ENCODE measurements at places on chromosomes 7 and 10.

- DNase-seq: no peak
Observed at GRCh38 chr10:58488921-58489320, 23.8 kb upstream of the BICC1 start.

GRCh38 chr7:13911909-13912308 is 77.6 kb downstream of the ETV1 start:
- DNase-seq: no peak

DNA sequence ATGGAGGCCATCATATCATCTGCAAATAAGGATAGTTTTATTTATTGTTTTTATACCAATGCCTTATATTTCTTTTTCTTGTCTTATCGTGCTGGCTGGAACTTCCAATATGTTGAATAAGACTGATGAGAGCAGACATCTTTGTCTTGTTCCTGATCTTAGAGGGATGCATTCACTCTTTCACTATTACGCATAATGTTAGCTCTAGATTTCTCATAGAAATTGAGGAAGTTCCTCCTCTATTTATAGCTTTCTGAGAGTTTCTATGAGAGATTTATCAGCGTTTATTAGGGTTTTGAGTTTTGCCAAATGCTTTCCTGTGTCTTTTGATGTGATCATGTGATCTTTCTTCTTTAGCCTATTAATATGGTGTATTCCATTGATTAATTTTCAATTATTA is 49.3 kb downstream of the COL28A1 start:
- DNase-seq: no peak

- no peak for DNase-seq
Observed at GRCh38 chr10:9858816-9859215, 1158.9 kb upstream of the CELF2 start.

DNA sequence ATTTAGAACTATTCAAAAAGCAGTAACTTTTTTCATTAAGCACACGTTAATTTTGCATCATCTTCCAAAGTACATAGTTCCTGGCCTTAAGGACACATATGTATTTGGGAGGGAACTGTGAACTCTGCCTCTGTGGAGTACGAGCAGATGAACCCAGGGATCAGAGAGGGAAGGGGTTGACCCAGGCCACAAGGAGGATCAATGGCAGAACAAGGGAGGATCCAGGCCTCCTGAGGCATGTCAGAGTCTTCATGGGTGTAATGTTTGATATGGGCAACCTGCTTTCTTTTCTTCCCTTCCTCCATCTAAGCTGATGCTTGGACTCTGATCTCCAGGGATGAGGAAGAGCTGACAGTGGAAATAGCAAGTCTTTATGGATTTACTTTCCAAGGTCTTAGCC is 164.0 kb downstream of the SH2D4B start:
- no peak for DNase-seq

- DNase-seq: no peak
Observed at GRCh38 chr7:157360483-157361025, 23.8 kb downstream of the DNAJB6 start.

GRCh38 chr10:22617516-22617915 is 96.9 kb downstream of the PIP4K2A start:
- no peak for DNase-seq

DNA sequence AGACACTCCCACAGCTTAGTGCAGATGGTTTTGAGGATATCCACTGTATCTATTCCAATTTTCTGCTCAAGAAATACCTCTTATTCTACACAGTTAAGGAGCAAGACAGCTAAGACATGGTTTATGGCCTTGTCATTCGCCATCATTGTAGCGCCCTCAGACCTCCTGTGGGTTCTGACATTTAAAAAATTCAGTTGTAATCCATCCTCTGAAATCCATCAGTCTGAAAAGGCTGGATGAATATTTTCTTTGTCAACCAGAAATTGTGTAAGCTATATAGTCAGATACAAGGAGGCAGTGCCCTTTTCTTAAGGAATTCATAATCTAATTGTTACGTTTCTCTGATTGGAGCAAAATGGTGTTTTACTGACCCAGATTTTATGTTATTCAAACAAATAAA is 353.6 kb downstream of the GALNT17 start:
- DNase-seq: no peak

DNA sequence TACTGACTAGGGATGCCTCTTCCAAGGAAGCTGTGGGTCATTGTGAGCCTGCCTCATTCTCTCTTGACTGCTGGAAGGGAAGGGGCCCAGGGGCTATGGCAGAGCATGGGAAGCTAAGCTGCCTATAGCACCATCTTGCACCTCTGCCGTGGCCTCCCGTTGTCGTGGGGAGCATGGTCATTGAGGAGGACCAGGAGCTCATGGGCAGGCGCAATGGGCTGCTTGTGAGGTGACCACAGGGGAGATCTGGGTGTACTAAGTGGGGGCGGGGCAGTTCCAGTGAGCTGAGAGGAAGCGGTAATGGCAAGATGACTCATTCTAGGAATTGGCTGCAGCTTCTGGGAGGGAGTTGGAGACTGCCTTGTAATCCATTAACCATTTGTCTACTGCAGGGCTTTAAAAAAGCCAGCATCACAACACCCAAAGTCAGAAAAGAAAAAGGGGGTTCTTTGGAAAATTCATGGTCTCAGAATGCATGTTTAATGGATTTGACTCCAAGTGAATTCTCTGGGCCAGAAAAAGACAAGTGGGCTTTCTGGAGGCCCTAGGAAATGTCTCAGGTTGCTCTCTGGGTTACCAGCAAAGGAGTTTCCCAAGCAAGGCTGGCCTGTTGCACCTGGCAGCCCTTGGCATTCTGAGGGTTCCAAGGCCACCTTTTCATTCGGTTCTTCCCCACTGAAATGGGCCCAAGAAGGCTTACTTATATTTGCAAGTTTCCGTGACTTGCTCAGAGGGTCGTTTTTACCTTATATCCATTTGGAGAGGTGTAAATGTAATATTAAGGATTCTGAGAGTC is 3.6 kb downstream of the DUSP5 start:
- peak; percentile 72 for DNase-seq

GRCh38 chr7:128031901-128032604 is 816 bp upstream of the LRRC4 start:
- peak; percentile 48 for DNase-seq

- DNase-seq: no peak
Observed at GRCh38 chr10:79292026-79292766, 55.1 kb upstream of the PPIF start.

DNA sequence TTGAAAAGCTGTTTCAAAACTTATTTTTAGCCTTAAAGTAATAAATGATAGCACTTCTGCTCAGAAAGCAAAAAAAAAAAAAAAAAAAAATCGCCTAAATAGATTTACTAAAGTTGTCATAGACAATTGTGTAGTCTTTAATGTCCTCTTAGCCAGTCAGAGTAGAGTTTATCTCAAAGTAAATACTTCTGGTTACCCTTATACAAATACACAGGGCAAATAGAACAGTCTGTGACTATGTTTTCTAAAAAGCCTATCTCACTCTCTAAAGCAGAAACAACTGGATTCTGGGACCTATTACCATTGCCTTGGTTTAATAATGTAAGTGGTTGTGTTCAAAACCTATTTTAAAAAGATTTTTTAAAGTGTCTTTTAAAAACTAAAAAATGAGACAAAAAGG is 156.2 kb upstream of the THSD7A start:
- DNase-seq: no peak

- DNase-seq: peak; percentile 17
Observed at GRCh38 chr7:1662101-1662500, 8.0 kb upstream of the ELFN1 start.

DNA sequence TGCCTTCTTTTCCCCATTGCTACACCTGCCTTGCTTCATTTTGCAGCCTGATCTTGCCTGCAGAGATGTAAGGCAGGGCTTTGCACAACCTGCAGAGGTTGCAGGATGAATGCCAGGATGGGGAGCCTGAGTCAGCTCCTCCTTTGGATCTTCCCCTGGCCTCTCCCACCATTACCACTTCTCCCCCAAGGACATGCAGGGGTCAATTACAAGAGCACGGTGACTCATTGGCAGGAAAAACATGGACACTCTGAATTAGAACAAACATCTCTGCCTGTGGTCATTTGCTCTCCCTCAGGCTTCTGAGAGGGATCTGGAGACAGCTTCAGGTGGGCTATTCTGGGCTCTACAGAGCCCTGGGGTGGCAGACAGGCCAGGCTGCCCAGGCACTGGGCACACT is 89.2 kb downstream of the HERPUD2 start:
- DNase-seq: no peak

- DNase-seq: no peak
Observed at GRCh38 chr7:28192786-28193585, 12.4 kb upstream of the JAZF1 start.

- DNase-seq: no peak
Observed at GRCh38 chr10:29980084-29980483, 79.3 kb downstream of the JCAD start.

DNA sequence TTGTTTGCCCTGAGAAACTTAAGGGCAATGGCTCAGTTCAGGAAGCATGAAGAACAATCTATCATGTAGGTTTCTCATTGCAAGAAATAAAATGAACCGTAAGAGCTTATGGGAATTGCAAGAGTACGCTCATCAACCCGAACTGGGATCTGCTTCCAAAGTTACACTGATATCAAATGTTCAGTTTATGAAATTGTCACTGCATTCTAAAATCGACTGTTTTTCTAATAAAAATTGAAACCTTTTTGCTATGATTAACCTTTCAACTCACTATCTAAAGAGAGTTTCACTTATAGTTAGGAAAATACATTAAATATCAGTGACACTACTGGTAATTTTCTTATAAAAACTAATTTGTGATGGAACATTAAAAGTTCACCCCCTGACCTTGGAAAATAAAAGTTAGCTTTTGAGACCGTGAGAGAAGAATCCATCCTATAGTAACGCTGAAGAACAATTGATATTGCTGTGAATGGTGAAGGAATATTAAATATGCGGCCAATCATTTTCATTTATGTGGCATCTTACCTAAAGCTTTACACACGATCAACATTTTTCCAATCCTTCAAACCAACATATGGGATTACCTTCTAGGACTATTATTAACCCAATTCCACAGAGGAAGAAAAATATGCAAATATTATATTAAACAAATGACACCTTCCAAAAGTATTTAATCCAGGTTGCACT is 2.2 kb downstream of the MEOX2 start:
- no peak for DNase-seq

GRCh38 chr10:45440511-45441062 is 66.6 kb downstream of the ALOX5 start:
- DNase-seq: no peak

- no peak for DNase-seq
Observed at GRCh38 chr7:40983111-40983510, 719.8 kb downstream of the INHBA start.

DNA sequence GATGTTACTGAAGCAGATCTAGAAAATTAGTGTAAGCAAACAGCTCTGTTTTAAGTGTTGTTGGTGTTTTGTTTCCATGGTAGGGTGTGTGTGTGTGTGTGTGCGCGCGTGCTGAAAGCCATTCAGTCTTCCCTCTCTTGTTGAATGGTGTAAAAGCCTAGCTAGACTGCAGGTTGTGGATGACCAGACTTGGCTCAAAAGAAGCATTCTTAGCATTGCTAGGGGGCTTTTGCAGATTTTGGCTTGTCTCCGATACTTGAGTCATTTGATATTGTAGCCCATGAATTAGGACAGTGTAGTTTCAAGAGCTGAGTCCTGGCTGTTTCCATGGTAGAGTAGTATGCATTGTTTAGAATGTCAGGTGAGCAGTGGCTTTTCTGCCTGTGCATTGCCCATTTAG is 99.1 kb downstream of the SND1 start:
- DNase-seq: no peak

DNA sequence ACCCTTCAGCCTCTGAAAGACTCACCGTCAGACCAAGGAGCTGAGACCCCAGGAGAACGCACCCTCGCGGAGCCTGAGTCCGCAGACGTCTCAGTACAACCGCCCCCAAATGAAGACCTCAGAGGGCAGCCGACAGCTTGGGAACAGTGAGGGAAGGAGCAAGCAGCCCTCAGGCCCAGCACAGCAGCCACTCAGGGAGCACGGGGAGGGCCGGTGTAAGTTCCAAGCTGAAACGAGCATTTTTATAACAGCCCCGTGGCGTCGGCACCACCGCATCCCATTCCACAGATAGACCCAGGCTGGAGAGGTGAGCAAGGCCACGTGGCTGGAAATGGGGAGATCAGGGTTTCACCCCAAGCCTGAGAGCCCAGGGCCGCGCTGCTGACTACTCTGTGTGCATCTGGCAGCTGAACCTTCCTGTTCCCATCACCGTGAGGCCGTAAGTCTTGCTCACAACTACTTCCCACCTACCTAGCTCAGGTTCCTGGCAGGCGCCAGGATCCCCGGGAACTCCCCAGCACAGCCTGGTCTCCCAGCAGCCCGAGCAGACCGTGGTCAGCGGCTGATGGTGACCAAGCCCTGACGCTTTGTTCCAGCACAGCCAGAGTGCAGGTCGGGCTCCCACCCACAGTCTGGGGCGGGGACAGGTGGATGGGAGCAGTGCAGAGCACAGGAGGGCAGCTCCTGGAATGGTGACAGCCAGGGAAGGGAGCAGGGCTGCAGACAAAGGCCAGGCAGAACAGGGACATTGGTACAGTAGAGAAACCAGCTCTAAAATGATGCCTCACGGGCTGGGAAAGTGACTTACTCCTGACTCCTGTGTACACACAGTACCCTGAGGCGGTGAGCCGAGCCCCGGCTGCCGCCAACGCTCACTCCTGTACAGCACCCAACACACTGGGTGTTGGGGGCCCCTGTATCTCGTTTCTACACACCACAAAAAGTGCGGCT is 6.1 kb upstream of the NOM1 start:
- DNase-seq: no peak

DNA sequence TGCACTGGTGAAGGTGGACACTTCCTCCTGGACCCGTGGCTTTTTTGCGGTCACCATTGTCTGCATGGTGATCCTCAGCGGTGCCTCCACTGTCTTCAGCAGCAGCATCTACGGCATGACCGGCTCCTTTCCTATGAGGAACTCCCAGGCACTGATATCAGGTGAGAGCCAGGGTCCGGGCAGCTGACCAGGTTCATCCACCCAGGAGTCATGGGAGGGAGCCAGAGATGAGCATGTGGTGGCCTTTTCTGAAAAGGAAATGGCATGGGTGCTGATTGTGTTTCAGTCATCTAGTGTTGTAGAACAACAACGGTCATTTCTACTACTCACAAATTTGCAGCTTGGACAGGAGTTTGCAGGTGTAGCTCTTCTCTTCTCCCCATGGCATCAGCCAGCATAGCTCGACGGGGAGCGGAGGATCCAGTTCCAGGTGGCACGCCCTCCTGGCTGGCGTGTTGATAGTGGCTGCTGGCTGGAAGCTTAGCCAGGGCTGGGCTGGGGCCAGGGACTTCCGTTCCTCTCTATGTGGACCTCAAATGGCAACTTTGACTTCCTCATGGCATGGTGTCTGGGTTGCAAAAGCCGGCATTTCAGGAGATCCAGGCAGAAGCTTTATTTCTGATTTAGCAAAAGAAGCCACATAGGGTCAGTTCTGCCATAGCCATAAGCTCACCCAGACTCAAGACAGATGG is 32.7 kb downstream of the SLC29A3 start:
- DNase-seq: no peak

DNA sequence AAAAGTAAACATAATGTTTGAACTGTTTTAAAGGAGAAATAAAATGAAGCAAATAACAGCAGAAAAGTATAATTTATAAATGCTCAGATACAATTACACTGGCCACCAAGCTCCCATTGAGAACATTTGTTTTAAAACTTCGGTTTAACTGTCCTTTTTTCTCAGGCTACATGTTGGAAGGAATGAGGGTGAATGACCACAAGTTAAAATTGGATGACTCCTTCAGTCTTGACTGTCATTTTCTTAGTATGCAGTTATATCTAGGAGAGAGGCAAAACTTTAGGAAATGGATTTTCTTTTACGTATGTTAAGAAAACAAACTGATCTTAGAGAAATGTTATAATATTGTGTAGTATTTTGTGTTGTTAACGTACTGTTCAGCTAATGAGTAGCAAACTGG is 5.0 kb downstream of the TRIM24 start:
- DNase-seq: no peak
